Kidney glomerular epithelial cell (primary cell): ENCODE measurements at places on chromosomes 6 and 20.

- peak; percentile 25 for DNase-seq
Measured at GRCh38 chr6:77740380-77740779, 87.5 kb downstream of the MEI4 start.

DNA sequence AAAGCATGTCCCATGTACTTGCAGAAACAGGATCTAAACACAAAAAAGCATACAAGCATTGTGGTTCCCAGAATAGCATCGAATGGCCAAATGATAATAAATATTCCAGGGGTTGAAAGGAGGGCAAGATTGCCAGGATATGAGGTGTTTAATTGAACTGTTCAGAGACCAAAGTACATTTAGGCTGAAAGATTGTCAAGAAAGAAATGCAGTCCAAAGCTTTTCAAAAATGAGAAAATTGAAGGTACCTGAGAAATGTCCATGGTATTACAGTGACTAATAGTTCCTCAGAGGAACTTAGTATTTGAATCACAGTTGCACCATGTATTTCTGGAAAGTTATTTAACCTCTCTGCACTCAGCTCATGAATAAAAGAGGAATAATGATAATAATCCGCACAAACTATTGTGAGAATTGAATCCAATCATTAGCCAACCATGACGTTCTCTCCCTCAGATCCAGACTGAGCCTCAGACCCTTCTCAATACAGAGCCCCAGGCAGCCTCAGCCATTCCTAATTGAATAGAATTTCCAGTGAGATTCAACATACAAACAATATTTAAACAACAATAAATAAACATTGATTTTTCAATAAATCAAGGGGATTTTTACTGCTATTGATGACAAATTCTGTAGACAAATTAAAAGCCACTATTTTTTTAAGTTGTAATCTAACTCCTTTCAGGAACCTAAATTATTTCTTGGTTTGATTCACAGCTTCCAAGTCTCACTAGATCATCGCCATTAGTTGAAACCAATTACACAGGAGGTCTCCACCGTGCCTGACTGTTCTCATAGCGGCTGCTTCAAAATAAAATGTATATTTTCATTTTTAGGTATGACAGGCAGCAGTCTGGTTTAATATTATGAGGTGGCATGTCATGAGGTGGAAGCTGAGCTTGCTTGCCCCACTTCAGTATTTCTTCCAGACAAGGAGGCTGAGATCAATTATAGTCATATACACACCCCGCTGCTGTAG lies 144.3 kb upstream of the TENT5A start:
- peak; percentile 9 for DNase-seq

DNA sequence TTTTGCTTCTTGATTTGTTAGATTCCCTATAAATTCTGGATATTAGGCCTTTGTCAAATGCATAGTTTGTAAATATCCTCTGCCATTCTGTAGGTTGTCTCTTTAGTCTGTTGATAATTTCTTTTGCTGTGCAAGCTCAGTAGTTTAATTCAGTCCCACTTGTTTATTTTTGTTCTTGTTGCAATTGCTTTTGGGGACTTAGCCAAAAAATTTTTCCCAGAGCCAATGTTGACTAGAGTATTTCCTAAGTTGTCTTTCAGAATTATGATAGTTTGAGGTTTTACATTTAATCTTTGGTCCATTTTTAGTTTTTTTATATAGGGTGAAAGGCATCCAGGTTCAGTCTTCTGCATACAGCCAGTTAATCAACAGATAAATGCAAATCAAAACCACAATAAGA lies 96.0 kb downstream of the PRKN start:
- no peak for DNase-seq

DNA sequence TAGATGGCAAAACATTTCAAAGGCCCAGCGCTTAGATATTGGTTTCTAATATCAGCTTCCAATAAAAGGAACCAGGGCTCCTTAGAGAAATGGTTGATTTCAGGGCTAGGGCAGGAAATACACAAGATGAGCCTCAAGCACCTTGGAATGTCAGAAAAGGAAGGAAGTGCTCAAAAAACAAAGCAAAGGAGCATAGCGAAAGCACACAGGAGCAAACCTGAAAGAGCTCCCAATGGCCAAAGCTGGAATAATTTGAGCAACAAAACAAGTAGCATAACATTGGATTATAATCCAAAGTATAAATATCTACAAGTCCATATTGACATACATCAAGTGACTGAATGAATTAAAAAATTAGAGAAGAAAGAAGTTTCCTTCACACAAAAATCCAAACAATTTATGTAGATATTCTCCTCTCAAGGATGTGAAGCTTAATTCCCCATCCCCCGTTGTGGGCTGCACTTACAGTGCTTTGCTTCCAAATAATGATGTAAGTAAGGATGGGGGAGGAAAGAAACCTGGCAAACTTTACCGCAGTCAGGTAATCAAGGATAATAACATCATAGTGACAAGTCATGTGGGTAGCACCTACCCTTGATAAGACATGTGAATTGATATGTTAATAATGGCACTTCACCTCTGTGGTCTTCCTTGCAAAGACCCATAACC lies 132.9 kb upstream of the DST start:
- DNase-seq, result no peak

- DNase-seq, result no peak
Measured at GRCh38 chr6:141413196-141413595, 719.5 kb upstream of the GJE1 start.

DNA sequence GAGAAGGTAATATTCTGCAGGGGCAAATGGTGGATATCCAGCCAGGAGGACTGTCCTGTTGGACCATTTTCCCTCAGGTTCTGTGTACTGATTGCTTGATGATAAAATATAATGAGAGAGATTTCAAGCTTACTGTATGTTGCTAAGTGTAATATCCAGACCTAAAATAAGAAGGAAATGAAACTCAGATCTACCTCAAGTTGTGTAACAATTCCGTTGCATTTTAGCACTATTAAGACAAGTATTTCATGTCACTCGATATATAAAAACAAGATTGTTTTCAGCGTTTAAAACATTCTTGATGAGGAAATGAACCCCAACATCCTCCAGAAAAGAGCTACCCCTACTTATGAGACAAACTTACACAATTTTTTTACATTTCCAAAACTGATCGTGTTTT lies 57.2 kb downstream of the RGS17 start:
- DNase-seq, result no peak

DNA sequence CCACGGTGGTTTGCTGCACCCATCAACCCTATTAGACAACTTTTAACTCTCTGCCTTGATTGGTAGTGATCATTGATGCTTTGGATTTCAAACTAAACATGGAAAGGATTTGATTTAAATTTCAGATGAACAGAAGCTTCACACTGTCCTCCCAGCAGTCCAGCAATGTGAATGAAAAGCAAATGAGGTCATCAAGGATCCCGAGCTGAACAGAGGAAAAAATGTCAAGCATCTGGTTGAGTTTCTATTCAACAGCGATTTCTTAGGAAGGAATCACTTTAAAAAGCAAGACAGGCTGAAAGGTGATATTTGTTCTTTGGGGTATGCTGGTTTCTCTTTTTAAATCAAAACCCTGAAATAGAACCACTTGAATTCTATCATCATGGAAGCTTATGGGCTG lies 10.6 kb upstream of the SAMD3 start:
- DNase-seq, result peak; percentile 10

DNA sequence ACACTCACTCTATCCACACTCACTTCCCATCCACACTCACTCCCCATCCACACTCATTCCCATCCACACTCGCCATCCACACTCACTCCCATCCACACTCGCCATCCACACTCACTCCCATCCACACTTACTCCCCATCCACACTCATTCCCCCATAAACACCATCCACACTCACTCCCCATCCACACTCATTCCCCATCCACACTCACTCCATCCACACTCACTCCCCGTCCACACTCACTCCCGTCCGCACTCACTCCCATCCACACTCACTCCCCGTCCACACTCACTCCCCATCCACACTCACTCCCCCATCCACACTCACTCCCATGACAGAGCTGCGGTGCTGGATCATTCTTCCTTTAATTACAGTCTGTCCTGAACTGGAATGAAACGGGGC lies 17.1 kb downstream of the THBS2 start:
- DNase-seq, result no peak

GRCh38 chr6:15953152-15953880 lies 175.6 kb upstream of the MYLIP start:
- DNase-seq, result no peak

GRCh38 chr20:62259294-62259565 lies 20.9 kb downstream of the OSBPL2 start:
- DNase-seq, result no peak

- no peak for DNase-seq
Measured at GRCh38 chr20:35891375-35891774, 62.9 kb downstream of the SCAND1 start.

DNA sequence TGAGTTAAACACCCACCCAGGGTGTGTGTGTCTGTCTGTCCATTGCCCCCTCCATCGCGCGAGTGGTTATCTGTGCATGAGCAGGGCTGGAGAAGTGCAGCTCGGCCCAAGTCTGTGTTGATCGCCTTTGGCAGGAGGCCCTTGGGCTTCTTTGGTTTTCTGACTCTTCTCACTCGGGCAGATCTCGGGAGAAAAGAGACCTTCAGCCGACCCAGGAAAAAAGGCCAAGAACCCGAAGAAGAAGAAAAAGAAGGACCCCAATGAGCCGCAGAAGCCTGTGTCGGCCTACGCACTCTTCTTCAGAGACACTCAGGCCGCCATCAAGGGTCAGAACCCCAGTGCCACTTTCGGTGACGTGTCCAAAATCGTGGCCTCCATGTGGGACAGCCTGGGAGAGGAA lies 132.9 kb downstream of the JPH2 start:
- no peak for DNase-seq

DNA sequence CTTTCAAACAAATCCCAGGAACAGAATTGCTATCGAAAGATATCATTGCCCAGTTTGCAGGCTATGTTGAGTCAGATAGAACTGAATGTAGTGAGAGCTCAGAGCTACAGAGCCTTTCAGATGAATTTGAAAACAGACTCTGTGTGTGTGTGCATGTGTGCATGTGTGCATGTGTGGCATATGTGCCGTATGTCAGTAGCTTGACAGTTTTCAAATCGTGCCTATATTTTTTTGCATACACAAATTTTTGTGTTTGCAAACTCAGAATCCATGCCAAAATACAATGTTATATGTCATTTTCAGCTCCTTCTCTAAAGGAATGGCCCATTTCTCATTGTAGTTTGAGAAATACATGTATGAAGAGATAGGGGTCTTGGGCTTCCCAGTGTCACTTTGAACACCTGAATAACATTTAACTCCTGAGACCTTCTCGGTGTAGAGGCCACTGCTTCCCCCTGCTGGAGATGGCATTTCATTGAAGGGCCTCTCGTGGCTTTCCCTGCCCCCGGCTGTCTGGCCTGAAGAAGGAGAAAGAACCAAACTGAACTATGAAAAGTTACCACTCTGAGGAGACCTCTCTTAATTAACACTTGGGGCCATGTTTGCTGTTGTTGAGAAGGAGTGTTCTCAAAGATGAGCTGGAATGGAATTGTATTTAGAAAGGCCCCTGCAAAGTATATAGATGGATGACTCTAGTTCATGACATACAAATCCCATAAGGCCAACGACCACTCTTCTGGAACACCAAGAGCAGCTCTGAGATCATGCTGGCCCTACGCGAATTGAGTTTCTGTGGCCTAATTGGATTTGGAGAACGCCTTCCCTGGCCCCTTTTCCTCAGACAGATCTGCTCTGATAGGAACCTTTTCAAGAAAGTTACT lies 58.7 kb downstream of the VAPB start:
- peak; percentile 47 for DNase-seq

DNA sequence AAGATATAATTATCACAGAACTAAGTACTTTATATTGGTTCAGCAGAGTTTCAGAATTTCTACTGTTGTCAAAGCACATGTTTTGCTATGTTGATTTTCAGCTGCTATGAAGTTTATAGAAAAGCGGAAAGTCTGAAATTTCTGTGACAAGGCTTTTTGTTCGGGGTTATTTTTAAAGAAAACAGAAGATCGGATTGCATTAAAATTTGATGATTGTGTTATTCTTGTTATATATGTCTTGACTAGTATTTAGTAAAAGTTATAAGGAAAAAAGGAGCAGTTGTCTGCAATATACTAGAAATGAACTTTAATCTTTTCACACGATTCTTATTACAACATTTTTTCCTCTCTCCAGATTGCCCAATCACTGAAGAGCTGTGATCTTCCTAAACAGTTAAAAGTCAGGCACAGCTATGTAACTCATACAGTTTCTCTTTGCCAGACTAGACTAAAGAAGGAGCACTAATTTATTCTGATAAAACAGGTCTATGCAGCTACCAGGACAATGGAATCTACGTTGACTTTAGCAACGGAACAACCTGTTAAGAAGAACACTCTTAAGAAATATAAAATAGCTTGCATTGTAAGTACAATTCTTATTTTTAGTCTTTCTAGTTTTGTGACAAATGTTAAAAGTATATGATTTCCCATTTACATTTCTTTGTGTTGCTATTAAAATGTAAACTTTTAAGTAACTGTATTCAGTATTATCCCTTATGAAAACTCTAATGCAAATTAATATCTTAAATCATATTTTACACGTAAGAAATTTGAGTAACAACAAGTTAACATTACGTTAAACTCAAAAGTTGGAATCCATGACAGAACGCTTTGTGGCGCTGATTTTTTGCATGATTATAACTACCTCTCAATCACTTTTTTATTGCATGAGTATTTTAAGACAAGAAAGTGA lies at the start of gene ENPP3:
TSS of gene ENPP3 (plus strand) at position 423 of the 913 bp plus-strand sequence. CDS start at position 506, 83 bp downstream.
- DNase-seq, result no peak

DNA sequence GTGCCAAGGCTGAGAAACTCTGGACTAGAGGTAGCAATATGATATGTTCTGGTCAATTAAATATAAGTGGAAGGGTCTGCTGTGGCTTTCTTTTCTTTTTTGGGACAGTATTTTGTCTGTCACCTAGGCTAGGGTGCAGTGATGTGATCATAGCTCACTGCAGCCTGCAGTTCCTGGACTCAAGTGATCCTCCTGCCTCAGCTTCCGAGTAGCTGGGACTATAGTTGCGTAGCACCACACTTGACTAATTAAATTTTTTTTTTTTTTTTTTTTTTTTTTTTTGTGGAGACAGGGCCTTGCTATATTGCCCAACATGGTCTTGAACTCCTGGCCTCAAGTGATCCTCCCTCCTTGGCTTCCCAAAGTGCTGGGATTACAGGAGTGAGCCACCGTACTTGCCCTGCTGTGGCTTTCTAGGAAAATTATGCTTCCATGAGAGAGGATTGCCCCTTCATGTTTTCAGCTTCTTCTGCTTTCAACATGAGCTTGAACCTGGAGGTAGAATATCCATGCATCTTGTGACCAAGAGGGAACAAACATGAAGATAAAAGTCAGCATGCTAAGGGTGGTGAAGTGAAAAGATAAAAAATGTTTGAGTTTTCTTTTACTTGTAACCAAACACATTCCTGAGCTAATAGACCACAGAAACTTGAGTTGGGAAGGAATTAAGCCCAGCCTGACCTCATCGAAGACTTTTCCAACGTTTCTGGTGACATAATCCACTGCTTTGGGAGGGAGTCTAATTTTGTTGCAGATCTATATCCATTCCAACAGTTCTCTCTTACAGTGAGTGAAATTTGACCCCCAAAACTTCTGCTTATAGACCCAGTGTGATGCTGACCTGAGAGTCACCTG lies 75.1 kb downstream of the CARMIL1 start:
- peak; percentile 63 for DNase-seq

DNA sequence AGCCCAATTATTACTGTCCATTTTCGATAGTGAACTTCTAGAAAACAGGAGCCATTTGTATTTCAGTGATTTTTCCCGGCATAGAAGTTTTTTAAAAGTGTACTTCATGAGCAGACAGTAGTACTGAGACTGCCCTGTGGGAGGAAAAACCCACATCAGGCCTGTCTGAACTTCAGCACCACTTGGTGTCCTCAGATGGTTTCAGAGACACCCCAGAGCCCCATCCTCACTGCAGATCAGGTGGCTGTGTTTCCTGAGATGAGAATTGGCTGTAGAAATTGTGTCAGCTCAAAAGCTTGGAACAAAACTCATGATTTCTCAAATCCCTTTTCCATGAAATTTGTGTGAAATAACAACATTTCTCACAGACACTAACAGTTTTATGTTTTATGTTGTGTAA lies 110.0 kb upstream of the RIN2 start:
- no peak for DNase-seq
